Activated naive CD4-positive, alpha-beta T cell treated with anti-CD3 and anti-CD28 coated beads for 36 hours (primary cell): ENCODE measurements at places on chromosomes 3 and 15. TPM values are rescaled to one million over a fixed set of nuclear protein-coding genes. Genes with fewer than 3 reads are reported as not detected.

DNA sequence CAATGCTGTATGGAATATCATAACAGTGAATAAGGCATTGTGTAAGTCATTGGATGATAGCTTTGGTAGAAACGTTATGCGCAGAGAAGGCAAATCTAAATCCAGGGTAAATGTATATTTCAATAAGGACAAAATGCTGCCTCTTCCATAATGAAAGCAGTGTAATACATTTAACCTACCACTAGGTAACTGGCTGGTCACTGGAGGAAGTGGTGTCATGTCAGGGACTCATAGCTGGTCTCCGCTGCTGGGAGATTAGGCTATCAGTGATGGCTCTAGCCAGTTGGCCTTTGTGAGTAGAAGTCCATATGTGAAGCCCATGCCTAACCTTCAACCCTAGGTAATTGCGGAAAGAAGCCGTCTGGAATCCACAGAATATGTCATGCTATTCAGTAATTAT, 140.9 kb downstream of the NLGN1 start:
- DNase-seq = no peak

The TSC22D2 gene
- total RNA-seq = 13.0 TPM

The CLRN1 gene
- total RNA-seq = not detected

- DNase-seq = no peak
Observed at GRCh38 chr3:194905696-194906095, 220.0 kb downstream of the FAM43A start.

The CXCR6 gene
- total RNA-seq = 0.30 TPM

DNA sequence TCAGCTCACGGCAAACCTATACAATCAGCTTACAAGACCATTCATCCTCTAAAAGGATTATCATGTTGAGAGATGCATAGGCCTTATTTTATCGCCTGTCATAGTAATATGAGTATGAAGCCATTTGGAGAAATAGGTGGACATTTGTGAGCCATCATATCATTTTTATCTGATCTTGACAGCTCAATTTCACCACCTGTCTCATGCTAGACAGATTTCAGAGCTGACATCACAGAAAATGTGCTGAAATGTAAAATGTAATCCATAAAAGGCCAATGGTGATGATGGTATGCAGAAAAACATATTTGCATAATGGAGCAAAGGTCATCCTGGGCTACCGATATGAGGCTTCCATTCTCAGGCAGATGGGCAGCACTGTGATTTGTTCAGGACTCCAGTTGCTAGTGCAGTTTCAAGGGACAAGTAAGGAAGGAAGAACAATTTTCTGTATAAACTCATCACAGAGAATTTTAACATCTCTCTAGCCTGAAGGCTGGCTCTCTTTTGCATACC, 221.5 kb downstream of the ULK4 start:
- DNase-seq = no peak

DNA sequence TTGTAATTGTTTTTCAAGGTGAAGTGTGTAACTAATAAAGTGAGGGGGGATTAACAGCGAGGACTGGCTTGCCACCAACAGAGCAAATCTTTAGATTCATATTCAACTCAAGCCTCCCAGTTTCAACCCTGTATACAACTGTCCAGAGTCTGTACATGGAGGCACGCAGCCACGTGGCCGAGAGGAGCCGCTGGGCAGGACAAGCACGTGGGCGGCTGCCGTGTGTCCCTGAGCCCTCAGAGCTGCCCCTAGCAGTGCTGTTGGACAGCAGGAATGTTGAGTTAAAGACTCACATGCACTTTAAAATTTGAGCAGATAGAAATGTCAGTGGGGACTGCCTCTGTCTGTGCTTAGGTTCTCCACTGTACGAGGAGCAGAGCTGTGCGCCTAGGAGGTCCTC, 29.4 kb downstream of the ASB7 start:
- no peak for DNase-seq

DNA sequence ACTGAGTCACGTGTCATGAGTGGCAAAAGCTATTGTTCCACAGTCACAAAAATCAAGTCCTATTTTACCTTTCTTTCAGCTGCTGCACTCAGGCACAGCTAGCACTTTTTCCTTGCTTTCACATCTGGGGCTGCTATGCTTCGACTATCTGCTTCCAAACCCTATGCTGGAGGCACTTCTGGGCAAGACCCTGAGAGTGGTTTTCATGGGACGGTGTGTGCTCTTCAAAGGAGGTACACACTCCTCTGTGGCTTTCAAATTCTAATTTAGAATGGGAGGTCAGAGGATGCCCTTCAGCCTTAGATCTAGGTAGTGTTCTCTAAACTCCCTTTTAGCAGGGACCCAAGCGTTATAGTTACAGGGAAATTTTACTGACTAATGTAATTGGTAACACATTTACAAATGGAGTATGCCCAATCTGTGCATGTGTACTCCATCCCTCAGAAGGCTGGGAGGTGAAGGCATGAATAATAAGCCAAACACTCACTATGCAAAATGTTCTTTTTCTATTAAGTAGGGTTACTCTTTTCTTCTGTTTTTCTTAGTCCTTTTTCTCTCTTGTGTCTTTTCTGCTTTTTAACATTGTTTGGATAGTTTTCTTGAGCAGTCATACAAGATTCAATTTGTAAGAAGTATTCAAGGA, 188.3 kb downstream of the LSAMP start:
- no peak for DNase-seq
